ENCODE measurements at places on chromosomes 6 and 20.

- DNase-seq = peak; percentile 65
These were observed 19.3 kb downstream of the PAQR8 start for GRCh38 chr6:52381249-52381648.

- DNase-seq = peak; percentile 73
These were observed 11.3 kb downstream of the SERPINB9 start for GRCh38 chr6:2891768-2892170.

GRCh38 chr6:139753198-139753861 is 378.9 kb upstream of the CITED2 start:
- DNase-seq = no peak

GRCh38 chr6:138582573-138582972 is 83.3 kb upstream of the NHSL1 start:
- no peak for DNase-seq

DNA sequence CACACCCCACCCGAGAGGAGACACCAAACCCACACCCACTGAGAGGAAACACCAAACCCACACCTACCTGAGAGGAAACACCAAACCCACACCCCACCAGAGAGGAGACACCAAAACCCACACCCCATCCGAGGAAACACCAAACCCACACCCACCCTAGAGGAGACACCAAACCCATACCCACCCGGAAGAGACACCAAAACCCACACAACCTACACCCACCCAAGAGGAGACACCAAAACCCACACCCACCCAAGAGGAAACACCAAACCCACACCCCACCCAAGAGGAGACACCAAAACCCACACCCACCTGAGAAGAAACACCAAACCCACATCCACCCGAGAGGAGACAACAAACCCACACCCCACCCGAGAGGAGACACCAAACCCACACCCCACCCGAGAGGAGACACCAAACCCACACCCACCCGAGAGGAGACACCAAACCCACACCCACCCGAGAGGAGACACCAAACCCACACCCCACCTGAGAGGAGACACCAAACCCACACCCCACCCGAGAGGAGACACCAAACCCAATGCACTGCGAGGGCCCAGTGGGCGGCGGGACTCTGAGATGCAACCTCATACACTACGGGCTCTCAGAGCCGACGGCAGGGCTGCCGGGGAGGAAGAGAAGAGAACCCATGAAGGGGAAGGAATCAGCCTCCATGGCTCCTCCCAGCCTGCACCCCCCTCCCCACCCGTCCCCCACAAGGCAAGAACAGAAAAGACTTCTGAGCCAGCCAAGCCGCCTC is 83.3 kb downstream of the TAF4 start:
- DNase-seq = no peak

- DNase-seq = no peak
These were observed 1.5 kb downstream of the GPANK1 start for GRCh38 chr6:31663126-31663960.

DNA sequence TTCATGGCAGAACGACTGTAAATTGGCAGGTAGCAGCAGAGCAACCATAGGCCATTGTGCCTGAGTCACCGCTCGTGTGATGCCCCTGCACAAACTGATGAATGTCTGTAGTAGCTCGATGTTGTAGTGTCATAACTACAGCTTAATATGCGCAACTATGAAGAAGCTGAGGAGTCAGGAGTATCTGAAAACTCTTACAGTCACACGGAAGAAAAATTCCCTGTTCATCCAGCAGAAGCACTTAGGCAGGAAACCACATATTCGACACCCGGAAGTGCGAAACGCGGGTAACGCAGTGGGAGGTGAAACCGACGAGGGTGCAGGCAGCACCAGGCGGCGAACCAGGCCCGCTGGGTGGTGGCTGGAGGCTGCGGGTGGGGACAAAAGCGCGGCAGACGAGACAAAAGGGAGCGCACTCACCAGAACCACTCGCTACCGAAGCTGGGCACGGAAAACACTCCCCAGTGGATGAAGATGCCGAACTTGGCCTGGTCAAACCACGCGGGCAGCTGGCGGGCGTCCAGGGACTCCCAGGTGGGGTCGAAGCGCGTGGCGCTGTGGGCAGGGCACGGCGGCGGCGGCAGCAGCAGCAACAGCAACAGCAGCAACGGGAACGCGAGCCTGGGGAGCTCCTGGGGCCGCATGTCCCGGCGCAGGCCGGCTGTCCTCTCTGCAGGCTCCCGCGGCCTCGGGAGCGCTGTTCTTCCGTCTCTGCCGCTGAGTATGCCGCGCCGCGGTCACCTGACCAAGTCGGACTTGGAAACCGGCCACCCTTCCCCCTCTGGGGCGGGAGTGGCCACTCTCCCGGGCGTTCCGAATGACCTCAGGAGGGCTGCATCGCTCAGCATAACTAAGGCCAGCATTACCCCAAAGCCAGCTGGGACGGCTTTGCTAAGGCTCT is at the start of gene FUCA2:
FUCA2 (minus strand) TSS at position 730 of the 901 bp plus-strand sequence; CDS start at position 644, 86 bp downstream.
- DNase-seq = peak; percentile 77

GRCh38 chr6:23339268-23339667 is 769.9 kb downstream of the HDGFL1 start:
- DNase-seq = no peak
